ENCODE measurements at places on chromosomes 3 and 15.

DNA sequence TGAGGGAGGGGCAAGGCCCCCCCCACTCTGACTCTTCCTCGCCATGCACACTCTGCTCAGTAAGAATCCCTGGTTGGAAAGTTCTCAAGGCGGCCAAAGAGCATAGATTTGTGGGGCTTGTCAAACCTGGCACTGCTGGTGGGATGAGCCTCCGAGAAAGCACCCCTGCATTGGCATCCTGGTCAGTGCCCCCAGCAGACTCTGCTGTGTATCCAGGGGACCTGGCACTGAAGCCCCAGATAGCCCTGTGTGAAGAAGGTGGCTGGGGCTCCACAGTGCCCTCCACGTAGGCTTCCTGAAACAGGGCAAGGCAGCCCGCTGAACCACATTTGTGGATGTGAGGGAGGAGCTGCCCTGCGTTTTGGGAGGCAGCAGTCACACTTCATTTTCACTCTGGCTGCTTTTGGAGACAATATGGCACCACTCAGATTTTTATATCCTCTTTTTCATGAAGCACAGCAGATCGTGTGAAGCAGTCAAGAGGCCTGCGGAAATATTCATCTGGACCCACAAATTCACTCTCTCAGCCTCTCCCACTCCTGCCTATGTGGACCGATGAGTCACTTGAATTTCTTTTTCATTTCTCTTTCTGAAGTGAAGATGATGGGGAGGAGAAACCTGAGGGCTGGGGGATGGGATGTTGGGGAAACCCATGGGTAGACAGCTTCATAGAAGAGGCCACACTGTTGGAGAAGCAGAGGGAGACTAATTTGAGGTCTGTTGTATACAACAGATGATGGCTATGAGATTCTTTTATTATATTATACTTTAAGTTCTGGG, 88.7 kb upstream of the BCL6 start:
- no peak for DNase-seq

GRCh38 chr15:29039466-29040369, 153.9 kb downstream of the APBA2 start:
- no peak for DNase-seq

DNA sequence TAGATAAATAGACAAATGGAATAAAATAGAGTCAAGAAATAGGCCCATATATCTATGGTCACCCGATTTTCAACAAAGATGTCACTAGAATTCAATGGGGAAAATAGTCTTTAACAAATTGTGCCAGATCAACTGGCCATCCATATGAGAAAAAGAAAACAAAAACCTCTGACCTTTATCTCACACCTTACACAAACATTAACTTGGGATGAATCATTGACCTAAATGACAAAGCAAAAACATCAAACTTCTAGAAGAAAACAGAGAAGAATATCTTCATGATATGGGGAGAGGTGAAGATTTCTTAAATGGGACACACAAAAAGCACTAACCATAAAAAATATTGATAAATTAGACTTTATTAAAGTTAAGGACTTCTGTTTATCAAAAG, 31.9 kb downstream of the ITGA11 start:
- DNase-seq = peak; percentile 12

DNA sequence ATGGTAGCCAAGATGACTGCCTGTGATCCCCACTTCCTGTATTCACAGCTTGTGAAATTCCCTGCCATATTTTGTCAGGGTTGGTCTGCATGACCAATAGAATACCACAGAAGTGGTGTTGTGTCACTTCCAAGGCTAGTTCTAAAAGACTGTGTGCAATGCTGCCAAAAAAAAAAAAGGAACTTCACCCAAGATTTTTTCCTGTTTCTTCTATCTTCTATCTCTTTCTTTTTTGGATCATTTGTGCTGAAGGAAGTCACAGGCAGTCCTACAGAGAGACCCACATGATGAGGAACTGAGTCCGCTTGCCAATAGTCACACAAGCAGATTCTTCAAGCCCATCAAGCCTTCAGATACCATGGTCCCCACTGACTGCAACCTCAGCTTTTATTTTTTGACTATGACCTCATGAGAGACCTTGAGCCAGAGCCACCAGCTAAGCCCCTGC, 18.1 kb upstream of the RAF1 start:
- peak; percentile 80 for DNase-seq

DNA sequence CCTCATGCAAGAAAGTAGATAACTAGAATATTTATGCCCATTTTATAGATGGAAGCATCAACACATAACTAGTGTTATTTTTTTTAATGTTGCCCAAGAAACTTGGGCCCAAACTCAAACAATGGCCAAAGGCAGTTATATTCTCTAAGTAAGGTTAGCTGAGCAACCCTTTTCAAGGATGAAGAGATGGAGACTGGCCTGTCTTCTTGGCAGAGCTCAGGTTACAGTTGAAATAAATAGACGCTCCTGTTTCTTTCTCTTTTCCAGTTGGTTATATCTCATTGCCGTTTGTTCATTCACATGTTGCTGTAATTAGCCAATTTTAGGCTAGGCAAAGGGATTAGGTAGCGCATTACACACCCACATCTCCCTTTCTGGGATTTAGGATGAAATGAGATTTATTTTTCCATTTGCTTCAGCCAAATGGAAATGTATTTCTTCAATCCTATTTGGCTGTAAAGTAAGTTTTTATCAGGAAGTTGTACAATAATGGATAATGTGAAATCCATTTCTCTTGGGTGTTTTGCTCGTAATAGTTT, 93.2 kb downstream of the CMSS1 start:
- DNase-seq = no peak

- no peak for DNase-seq
Measured at GRCh38 chr3:197807969-197808587, 17.0 kb downstream of the LRCH3 start.

DNA sequence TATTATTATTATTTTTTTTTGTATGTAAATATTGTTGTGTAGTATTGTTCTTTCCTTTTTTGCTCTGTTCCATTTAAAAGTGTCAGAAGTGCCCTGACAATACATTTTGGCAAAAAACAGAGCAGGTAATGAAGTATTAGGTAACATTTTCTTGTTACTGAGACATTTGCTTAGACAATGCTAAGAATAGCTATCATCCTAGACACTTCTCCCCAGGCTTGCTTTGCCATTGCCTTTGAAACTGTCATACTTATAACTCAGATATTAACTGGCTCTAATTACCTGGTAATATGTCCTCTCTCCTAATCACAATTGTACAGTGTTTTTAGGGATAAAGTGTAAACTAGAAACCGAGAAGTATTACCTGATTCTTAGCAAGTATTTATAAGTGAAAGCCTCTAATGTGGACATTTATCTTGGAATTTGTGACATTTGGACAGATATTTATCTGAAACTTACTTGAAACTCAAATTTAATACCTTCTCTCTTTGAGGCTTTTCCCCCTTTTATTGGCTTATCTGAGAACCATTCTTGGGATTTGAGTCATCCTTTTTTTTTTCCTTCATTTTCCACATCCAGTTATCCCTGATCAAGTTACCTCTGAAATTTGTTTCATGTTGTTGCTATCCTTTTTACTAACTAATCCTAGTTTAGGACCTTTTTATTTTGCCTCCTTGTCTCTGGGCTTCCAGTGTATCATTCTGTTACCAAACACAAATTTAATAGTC, 13.1 kb downstream of the ARIH1 start:
- no peak for DNase-seq
